ENCODE measurements at places on chromosomes 5 and 9. TPM values are rescaled to one million over a fixed set of nuclear protein-coding genes. Genes with fewer than 3 reads are reported as not detected.

Gene LVRN
- 0.39 TPM for total RNA-seq

Gene UNC13B
- total RNA-seq, result 25.2 TPM

Gene TMC1
- total RNA-seq, result 0.37 TPM

Gene DOCK8
- total RNA-seq, result under 0.01 TPM

Gene CBY3
- total RNA-seq, result not detected

Gene CCDC187
- total RNA-seq, result under 0.01 TPM

Gene CCNI2
- not detected for total RNA-seq

Gene OR1J2
- 0.20 TPM for total RNA-seq

Gene ASPN
- 0.78 TPM for total RNA-seq

Gene C1QTNF3
- 1.1 TPM for total RNA-seq

Gene ZFYVE16
- total RNA-seq, result 17.6 TPM

Gene GRIA1
- under 0.01 TPM for total RNA-seq

Gene C5orf58
- not detected for total RNA-seq

Gene C8G
- total RNA-seq, result not detected

Gene FAM174A
- 15.8 TPM for total RNA-seq

Gene CMYA5
- total RNA-seq, result 0.59 TPM

Gene ELP1
- 30.1 TPM for total RNA-seq

Gene SLC36A2
- not detected for total RNA-seq

Gene CMBL
- 10.3 TPM for total RNA-seq

Gene CATSPER3
- total RNA-seq, result under 0.01 TPM

Gene PCDHGB1
- 0.73 TPM for total RNA-seq

Gene SELENOP
- total RNA-seq, result 68.3 TPM

Gene P4HA2
- 69.0 TPM for total RNA-seq

Gene RARS1
- 177 TPM for total RNA-seq

Gene SPATA31A3
- not detected for total RNA-seq

Gene SH3TC2
- 1.2 TPM for total RNA-seq

Gene CERCAM
- total RNA-seq, result 55.1 TPM

Gene IL5
- not detected for total RNA-seq

Gene SLC25A48
- not detected for total RNA-seq

Gene PTPN3
- 0.98 TPM for total RNA-seq

Gene SLC36A3
- total RNA-seq, result not detected

Gene EIF4EBP3
- 2.6 TPM for total RNA-seq

Gene PCDHA1
- total RNA-seq, result not detected

Gene TYRP1
- 0.73 TPM for total RNA-seq

Gene CXCL14
- total RNA-seq, result under 0.01 TPM

Gene ADAMTSL2
- total RNA-seq, result not detected

Gene DNAH5
- total RNA-seq, result 0.39 TPM

Gene PCDHB10
- under 0.01 TPM for total RNA-seq

Gene TMEFF1
- 0.78 TPM for total RNA-seq

Gene DRD1
- not detected for total RNA-seq

Gene ST8SIA4
- total RNA-seq, result 0.78 TPM

Gene FGF18
- total RNA-seq, result not detected

Gene TMEM38B
- total RNA-seq, result 20.2 TPM

Gene FST
- 91.1 TPM for total RNA-seq

Gene VLDLR
- 2.3 TPM for total RNA-seq

Data from subcutaneous preadipocyte (primary cell).